GM23248 (cell line): ENCODE measurements at places on chromosomes 12 and 14. TPM values are rescaled to one million over a fixed set of nuclear protein-coding genes. Genes with fewer than 3 reads are reported as not detected.

DNA sequence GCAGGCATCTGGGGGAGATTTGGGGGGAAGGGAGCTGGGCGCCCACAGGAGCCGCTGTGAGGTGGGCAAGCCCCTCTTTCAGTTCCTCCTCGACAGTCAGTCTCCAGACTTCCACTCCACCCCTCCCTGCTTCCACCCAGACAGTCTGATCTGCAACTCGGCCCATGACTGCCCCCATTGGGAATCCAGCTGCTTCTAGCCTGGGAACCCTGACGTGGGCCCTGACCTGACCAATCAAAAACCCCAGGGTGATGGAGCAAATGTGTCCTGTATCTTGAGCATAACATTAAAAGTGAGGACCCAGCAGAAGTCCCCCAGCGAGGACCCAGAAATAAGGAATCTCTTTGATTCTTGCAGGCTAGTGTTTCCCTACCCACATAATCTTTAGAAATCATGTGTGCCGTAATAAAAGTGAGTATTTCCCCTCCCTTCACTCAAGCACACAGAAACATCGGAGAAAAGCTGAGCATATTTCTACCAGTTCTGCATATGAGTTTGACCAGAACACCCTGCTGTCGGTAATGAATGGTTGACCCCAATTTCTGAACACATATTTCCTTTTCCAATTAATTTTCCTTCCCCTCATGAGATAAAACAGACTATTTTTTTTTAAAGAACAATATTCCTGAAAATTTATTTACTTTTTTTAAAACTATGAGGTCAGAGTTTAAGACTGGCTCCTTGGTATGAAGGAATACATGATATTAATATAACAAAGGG, 6.4 kb downstream of the SSH1 start:
- DNase-seq, result peak; percentile 87

- DNase-seq, result peak; percentile 24
Measured at GRCh38 chr14:77782202-77782601, 17.7 kb upstream of the ADCK1 start.

Gene LTA4H
- total RNA-seq, result 58.6 and 62.9 TPM in 2 replicates

DNA sequence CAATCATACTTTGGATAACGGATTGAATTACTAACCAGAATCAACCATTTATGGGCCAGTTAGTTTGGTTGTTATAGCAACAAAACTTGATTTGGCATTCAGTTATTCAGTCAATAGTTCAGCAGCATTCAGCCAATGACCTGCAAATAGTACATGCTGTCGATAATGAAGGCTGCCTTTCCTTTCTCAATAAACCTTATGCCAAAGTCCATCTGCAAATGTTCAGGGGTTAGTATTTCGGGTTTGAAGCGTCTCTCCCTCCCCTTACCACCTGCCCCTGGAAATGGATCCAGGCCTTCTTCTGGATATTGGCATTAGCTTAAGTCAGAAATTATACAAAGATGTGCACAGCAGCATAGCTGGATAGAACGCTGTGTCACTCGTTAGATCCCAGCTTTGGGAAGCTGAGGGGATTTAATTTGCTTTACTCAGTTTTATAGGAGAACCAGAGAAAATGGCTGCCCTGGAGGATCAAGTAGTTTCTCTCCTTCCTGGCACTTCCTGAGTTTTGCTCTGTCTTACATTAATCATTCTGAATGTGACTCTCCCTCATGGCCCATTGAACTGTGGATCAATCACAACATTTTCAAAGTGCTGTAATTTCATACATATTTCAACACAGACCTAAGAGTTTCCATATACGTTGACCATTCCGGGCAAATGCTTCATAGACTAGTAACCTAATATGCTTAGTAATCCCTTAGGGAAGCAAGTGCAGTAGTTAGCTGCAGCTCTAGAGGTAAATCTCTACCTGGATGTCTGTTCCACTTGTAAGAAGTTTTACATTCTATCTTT, 46.7 kb upstream of the PTPRR start:
- DNase-seq, result no peak

DNA sequence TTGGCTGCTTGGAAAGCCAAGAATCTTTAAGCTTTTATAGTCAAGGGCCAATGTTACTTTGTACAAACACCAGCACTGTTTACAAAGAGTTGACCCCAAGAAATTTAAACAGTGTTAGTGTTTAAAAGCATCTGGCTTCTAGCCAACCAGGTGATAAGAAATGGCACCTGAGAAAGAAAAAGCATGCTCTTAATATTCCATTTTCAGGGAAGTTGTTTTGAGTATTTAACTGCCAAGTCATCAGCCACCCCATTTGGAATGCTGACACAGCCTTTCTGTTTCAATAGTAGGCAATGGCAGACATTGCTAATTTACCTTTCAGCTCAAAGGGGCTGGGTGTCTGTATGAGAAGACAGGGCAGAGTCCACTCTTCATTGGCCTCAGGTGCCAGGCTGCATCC, 3.7 kb upstream of the SLC35F4 start:
- DNase-seq, result no peak

Gene DAO
- total RNA-seq, result not detected in 2 replicates

Gene DPPA3
- not detected in 2 replicates for total RNA-seq

Gene VPS33A
- total RNA-seq, result 15.0 and 16.0 TPM in 2 replicates

DNA sequence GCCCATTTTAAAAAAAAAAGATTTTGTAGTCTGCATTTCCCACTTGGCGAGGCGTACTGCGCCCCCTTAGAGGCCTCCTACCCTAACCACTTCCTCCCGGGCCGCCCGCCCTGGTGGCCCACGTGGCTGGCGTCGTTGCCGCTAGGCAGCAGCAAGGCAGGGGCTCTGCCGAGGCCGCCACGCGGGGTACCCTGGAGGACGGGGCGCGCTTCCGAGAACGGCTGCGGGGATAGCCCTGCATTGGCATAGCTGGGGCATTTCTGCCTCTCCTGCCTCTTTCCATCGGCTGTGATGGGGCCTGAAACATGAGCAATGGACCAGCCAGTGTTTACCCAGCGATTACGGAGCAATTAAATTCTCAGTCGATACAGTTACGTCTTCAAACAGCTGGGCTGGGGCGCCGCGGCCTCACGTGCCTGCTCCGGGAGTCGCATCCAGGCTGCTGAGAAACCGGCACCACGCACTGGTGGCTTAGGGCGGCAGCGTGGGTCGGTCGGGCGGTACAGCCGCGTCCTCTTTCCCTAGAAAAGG, 38.0 kb downstream of the IQSEC3 start:
- DNase-seq, result peak; percentile 14

DNA sequence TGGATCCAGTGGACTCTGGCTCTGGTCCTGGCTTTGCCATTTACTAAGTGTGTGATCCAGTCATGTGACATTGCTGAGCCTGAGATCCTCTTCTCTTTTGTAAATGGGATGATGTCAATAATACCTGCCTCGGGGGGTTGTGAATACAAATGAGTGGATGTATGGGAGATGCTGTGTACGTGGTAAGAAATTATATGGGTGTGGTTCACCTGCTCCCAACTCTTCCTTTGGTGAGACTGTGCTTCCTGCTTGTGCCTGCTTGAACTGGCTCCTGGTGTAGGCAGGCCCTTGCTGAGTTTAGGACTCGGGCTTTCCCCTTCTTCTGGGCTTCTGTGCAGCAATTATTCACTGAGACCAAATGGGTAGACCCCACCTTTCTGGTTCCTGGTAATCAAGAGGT, 189.5 kb upstream of the FRMD6 start:
- no peak for DNase-seq

DNA sequence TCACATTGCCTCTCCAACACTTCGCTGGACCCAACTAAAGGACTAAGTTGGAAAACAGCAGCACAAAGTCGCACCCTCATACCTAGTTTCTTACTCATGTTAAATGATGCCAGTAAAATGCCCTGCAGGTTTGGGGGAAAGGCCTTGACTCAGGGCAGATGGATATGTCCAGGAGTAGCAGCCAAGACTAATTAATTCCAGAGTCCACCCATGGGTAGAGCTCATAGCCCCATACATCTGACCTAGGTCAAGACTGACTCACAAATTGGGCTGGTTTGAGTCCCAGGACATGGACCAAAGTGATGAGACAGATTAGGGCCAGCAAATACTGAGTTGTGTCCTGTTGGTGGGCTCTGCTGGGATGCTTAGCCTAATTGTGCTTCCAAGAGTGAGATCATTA, 224.0 kb upstream of the BTG1 start:
- peak; percentile 89 for DNase-seq

- DNase-seq, result no peak
Measured at GRCh38 chr12:18737819-18738218, at the start of the genes CAPZA3 and PLCZ1. Gene CAPZA3 (plus strand): TSS chr12:18738119. CDS start chr12:18738269, 150 bp downstream. Gene PLCZ1 (minus strand): TSS chr12:18738012. CDS start chr12:18737371, 641 bp downstream.
